ENCODE measurements at places on chromosomes 2 and 18. TPM values are rescaled to one million over a fixed set of nuclear protein-coding genes. Genes with fewer than 3 reads are reported as not detected.

The SERPINB13 gene
- total RNA-seq: not detected

The ORMDL1 gene
- total RNA-seq: 60.1 TPM

The AGXT gene
- total RNA-seq: not detected

The FOXD4L1 gene
- not detected for total RNA-seq

The TAF4B gene
- total RNA-seq: 1.7 TPM

The NT5DC4 gene
- not detected for total RNA-seq

The ASTL gene
- total RNA-seq: 0.31 TPM

The CCDC85A gene
- total RNA-seq: 39.3 TPM

The STAT4 gene
- total RNA-seq: 0.75 TPM

The SGPP2 gene
- total RNA-seq: not detected

The TUBB8B gene
- total RNA-seq: not detected

The HJURP gene
- total RNA-seq: 16.0 TPM

The RMND5A gene
- total RNA-seq: 5.9 TPM

The TTC39C gene
- total RNA-seq: 17.0 TPM

The GAL3ST2 gene
- total RNA-seq: not detected

The CFAP53 gene
- 0.18 TPM for total RNA-seq

The C2orf92 gene
- 2.6 TPM for total RNA-seq

The ADAM23 gene
- total RNA-seq: 0.91 TPM

Data from HFFc6 (cell line).